Renal cortex interstitium (tissue), 15 donors: ENCODE measurements at places on chromosomes 11 and 22. TPM values are rescaled to one million over a fixed set of nuclear protein-coding genes. Genes with fewer than 3 reads are reported as not detected.

Gene OR51A2
- not detected for polyA plus RNA-seq

Gene MAP6
- 8.4 TPM for polyA plus RNA-seq

Gene OSBP2
- 7.4 TPM for polyA plus RNA-seq

Gene MRPL11
- polyA plus RNA-seq: 73.3 TPM

Gene ELF5
- polyA plus RNA-seq: 59.6 TPM

Gene DNAJB13
- polyA plus RNA-seq: 4.9 TPM

Gene GLYAT
- 192 TPM for polyA plus RNA-seq

Gene OTOG
- 0.27 TPM for polyA plus RNA-seq

Gene MRGPRX4
- not detected for polyA plus RNA-seq

Gene SMTNL1
- polyA plus RNA-seq: 0.45 TPM

Gene CAVIN3
- 10.3 TPM for polyA plus RNA-seq

Gene TSPAN32
- polyA plus RNA-seq: 2.7 TPM

Gene IFITM1
- 42.5 TPM for polyA plus RNA-seq

Gene CTR9
- polyA plus RNA-seq: 60.7 TPM

Gene SLC35F2
- polyA plus RNA-seq: 13.5 TPM

Gene CCDC157
- 6.9 TPM for polyA plus RNA-seq

Gene ABCC8
- polyA plus RNA-seq: 2.7 TPM

Gene OLFML1
- polyA plus RNA-seq: 30.7 TPM

Gene TMPRSS13
- polyA plus RNA-seq: 1.4 TPM
